Type B pancreatic cell (in vitro differentiated cells): ENCODE measurements at places on chromosomes 6 and 20.
A peak's percentile ranks its signal among the peaks of the same experiment; 100 is the strongest.

DNA sequence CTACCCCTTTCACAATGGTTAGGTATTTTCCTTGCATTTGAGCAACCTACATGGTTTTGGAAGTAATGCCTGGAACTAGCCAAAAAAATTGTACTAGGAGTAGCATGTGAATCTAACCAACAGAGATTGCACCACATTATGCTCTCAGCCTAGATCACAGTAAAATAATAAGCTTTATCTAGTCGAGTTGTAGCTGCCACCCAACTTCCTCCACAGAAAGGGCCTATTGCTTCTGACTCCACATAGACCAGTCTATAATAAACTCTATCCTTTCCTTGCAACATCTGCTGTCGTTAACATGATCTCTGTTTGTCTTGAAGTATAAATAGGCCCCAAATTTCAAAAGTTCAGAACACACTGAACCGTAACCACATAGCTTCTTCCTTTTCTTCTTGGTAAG is 375.5 kb downstream of the PKHD1 start:
- no peak for DNase-seq
- no peaks in the 10 kb centered on the region for H3K4me1 ChIP-seq
- H3K27me3 ChIP-seq: peaks cover 15% of the 10 kb centered on the region
- no peak overlapping the region for H3K27ac ChIP-seq

- DNase-seq: no peak
- H3K4me1 ChIP-seq: no peaks in the 10 kb centered on the region
- no peak overlapping the region for H3K27ac ChIP-seq
- no peak overlapping the region for H3K4me3 ChIP-seq
- H3K27me3 ChIP-seq: peaks cover 34% of the 10 kb centered on the region
Measured at GRCh38 chr6:6080975-6081374, 74.2 kb upstream of the NRN1 start.

DNA sequence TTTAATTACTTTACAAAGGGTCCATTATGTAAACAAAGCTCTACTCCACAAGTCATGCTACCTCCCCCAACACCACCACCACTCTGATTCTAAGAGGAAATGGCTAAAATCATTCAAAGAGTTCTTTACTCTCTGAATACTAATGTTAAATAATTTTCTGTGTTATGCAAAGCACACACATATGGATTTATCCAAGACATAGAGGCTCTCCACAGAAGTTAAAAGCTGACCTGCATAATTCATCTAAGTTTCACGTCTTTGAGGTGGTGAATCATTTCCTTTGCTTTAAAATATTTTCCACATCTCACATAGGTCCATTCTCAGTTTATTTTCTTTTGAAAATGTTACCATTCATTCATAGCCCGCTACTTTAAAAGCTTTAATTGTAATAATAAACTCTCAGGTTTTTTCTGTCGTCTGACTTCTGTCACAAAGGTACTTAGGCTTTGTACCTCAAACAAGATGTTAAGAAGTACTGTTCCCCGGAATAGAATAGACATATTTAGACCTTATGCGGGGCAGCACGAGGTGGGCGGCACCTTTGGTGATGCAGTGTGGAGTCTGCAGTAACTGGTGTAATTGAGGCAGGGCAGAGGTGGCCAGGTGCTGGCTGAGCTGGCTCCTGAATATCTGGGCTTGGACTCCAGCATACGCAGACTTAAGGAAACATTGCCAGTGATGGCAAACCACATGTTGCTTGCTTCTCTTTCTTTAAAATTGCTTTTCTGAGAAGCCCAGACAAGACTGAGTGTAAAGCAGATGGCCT is 55.8 kb downstream of the KIF6 start:
- DNase-seq: no peak
- H3K36me3 ChIP-seq: no peaks in the 10 kb centered on the region
- no peaks in the 10 kb centered on the region for H3K27me3 ChIP-seq
- H3K27ac ChIP-seq: no peak overlapping the region
- peaks cover 18% of the 10 kb centered on the region for H3K4me1 ChIP-seq

- no peak for DNase-seq
- no peaks in the 10 kb centered on the region for H3K27me3 ChIP-seq
- H3K4me1 ChIP-seq: no peaks in the 10 kb centered on the region
- no peak overlapping the region for H3K4me3 ChIP-seq
Measured at GRCh38 chr6:68159433-68159832, 475.6 kb upstream of the ADGRB3 start.

DNA sequence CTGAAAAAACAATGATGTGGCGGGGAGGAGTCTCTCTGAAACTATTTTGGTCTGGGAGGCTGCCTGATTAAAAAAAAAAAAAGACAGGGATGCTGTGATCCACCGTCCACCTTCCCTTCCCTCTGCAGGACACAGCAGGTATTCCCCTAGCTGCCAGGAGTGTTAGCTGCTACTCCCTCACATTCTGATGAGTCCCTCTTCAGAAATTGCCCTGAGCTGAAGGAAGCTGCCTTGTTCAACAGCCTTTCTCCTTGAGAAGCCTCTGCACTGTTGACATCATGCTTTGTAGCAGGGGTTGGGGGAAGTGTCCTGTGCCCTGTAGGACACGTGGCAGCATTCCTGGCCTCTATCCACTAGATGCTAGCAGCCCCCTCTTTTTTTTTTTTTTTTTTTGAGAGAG is 71.7 kb upstream of the ZMYND8 start:
- no peaks in the 10 kb centered on the region for H3K27me3 ChIP-seq
- H3K4me1 ChIP-seq: peaks cover 4% of the 10 kb centered on the region
- no peak for DNase-seq
- H3K4me3 ChIP-seq: no peak overlapping the region
- no peak overlapping the region for H3K27ac ChIP-seq
- H3K36me3 ChIP-seq: no peaks in the 10 kb centered on the region

- H3K36me3 ChIP-seq: no peaks in the 10 kb centered on the region
- no peak overlapping the region for H3K27ac ChIP-seq
- H3K4me1 ChIP-seq: peaks cover 7% of the 10 kb centered on the region
- no peak for DNase-seq
- H3K27me3 ChIP-seq: no peaks in the 10 kb centered on the region
Measured at GRCh38 chr20:20480126-20480525, 112.2 kb downstream of the INSM1 start.

DNA sequence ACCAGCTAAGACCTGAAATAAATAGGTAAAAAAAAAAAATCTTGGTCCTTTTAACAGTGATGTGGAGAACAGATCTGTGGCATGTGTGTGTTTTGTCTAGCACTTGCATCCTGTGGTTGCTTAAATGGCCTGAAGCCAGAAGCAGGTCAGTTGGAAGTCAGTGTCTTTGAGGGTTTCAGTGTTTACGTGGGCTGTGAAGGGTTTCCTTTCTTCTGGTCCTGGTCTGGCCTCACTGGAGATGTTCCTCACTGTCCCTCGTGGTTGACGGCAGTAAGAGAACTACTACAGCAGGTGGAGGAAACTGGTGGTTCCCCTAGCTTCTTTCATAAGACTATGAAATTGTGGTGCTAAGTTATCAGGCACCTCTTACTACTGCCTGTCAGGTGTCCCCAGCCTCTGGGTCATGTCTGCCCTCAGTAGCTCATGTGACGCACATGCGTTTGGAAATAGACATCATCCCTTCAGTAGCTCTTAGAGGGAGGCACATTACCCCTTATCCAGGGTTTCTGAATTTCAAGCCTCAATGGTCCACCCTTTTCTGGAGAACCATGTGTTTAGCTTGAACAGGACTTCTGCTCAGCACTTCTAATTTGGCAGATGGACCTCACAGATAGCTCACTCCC is 59.4 kb upstream of the SCP2D1 start:
- H3K27ac ChIP-seq: no peak overlapping the region
- DNase-seq: no peak
- no peaks in the 10 kb centered on the region for H3K27me3 ChIP-seq
- no peaks in the 10 kb centered on the region for H3K36me3 ChIP-seq

DNA sequence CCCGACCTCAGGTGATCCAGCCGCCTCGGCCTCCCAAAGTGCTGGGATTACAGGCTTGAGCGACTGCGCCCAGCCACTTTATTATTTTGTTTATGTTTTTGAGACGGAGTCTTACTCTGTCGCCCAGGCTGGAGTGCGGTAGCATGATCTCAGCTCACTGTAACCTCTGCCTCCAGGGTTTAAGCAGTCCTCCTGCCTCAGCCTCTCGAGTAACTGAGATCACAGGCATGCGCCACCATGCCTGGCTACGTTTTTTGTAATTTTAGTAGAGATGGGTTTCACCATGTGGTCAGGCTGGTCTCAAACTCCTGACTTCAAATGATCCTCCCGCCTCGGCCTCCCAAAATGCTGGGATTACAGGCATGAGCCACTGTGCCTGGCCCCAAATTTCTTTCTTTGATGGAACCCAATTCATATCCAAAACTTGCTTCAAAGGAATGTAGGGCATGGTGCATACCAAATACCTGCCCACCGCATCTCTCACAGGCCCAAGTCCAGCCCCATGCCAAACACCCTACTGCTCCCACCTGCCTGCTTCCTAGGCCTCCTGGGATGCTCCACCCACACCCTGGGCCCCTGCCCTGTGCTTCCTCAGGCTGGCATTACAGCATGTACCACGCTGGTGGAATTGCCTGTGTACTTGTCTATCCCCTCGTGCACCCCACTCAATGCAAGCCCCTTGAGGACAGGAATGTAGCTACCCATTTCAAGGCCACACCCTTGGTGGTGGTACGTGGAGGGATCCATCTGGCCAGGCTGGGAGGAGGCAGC is 4.9 kb upstream of the HMGA1 start:
- no peak overlapping the region for H3K27ac ChIP-seq
- H3K4me1 ChIP-seq: peaks cover 15% of the 10 kb centered on the region
- no peak for DNase-seq
- no peaks in the 10 kb centered on the region for H3K36me3 ChIP-seq
- H3K27me3 ChIP-seq: no peaks in the 10 kb centered on the region

DNA sequence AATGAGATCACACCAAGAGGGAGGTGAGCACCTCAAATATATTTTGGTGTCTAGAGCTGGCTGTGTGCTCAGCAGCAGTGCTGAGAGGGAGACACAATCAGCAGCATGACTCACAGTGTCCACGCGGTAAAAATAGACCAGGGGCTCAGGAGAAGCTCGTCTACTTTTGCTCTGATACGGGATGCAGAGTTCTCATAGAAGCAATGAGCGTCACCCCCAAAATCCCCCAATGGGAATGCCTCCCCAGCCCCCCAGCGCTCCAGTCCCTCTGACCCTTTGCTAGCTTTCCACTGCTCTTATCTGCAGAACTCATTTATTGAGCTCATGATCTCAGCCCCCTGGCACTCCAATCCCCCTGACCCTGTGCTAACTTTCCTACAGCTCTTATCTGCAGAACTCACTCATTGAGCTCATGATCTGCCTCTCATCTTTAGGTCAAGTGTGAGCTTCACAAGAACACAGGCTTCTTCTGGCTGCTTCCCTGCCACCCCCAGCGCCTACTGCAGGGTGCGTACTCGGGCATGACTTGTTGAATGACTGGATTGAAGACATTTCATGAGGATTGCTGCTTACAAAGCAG is 34.0 kb downstream of the SYNDIG1 start:
- H3K4me1 ChIP-seq: peaks cover 14% of the 10 kb centered on the region
- H3K4me3 ChIP-seq: no peak overlapping the region
- no peak for DNase-seq
- H3K27ac ChIP-seq: no peak overlapping the region

GRCh38 chr20:49179368-49180277 is 8.5 kb downstream of the STAU1 start:
- no peaks in the 10 kb centered on the region for H3K27me3 ChIP-seq
- peaks cover 22% of the 10 kb centered on the region for H3K4me1 ChIP-seq
- no peak for DNase-seq
- H3K4me3 ChIP-seq: peak overlapping the region; percentile 26
- peak overlapping the region; percentile 63 for H3K27ac ChIP-seq
- peaks cover 4% of the 10 kb centered on the region for H3K36me3 ChIP-seq

- H3K36me3 ChIP-seq: no peaks in the 10 kb centered on the region
- H3K27ac ChIP-seq: no peak overlapping the region
- peaks cover 3% of the 10 kb centered on the region for H3K27me3 ChIP-seq
- no peak for DNase-seq
Measured at GRCh38 chr6:87968435-87969278, 79.0 kb upstream of the SPACA1 start.

DNA sequence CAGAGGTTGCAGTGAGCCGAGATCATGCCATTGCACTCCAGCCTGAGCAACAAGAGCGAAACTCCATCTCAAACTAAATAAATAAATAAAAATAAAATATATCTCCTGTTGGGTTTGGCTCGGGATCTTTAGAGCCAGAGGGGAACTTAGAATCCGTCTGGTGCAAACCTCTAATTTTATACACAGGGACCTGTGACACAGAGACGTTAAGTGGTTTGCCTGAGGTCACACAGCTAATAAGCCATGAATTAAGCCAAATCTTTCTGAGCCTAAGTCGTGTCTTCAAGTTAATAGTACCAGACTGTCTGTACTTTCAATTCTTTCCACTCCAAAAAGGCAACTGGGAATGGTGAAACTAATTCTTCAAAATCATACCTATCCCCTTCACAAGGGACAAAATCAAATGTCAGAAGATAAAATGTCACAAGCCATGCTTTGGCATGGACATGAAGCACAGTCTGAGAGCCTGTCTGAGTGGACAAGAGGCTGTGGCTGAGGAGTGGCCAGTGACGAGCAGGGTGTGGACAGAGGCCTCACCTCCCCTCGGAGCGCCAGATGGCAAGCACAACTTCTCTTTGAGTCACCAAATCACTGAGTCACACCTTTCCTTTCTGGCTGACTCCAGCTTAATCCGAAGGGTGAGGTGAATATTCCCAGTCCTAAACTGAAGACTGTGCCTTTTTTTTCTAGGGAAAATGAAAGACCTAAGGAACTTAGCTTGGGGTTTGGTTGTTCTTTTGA is 177.4 kb downstream of the TFAP2A start:
- no peak for DNase-seq
- H3K27me3 ChIP-seq: no peaks in the 10 kb centered on the region
- H3K27ac ChIP-seq: no peak overlapping the region
- no peaks in the 10 kb centered on the region for H3K4me1 ChIP-seq
- H3K4me3 ChIP-seq: no peak overlapping the region

GRCh38 chr6:126172131-126172530 is 167.8 kb upstream of the CENPW start:
- no peak overlapping the region for H3K4me3 ChIP-seq

DNA sequence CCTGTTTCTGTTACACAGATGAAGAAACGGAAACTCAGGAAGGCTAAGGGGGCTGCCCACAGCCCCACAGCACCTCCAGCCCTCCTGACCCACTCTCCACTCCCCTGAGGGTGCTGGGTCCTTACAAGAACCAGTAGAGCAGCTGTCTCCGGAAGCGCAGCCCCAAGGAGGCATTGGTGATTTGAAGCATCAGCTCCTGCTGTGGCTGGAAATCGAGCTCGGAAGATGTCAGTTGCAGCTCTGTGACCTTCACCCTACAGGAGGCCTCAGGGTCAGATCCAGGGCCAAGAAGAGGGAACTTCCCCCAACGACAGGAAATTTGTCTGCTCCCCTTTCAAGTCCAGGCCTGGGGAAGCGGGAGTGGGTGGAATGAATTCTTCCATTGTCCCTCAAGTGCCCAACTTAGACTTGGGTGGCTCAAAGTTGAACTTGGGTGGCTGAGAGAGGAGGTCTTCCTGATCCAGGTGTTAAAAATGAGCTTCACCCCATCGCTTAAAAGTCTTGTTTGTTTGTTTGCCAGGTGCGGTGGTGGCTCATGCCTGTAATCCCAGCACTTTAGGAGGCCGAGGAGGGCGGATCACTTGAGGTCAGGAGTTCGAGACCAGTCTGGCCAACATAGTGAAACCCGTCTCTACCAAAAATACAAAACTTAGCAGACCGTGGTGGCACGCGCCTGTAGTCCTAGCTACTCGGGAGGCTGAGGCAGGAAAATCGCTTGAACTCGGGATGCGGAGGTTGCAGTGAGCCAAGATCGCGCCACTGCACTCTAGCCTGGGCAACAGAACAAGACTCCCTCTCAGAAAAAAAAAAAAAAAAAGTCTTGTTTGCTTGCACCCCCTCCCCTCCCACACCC is 1.9 kb downstream of the PLTP start:
- H3K27ac ChIP-seq: peak overlapping the region; percentile 86
- H3K4me3 ChIP-seq: peak overlapping the region; percentile 93
- H3K36me3 ChIP-seq: peaks cover 10% of the 10 kb centered on the region

- H3K27me3 ChIP-seq: peaks cover 4% of the 10 kb centered on the region
- peak overlapping the region; percentile 90 for H3K27ac ChIP-seq
- peaks cover 22% of the 10 kb centered on the region for H3K4me1 ChIP-seq
- H3K4me3 ChIP-seq: peak overlapping the region; percentile 96
Measured at GRCh38 chr6:129709196-129709768, 695 bp downstream of the ARHGAP18 start.
